ENCODE measurements at places on chromosomes 1 and 21.

DNA sequence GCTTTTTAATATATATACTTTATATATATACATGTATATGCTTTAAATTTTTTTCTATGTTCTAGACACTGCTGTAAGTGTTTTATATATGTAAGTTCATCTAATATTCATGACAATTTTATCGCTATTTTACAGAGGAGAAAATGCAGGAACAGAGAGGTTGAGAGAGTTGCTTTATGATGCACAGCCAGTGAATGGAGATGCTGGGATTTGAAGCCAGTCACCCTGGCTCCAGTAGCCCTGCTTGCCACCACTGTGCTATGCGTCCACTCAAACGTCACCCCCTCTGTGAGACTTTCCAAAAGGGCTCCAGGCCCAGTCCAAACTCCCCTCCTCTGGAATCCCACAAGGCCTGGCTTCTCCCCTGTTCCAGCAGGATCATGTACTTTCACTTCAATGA, 91.0 kb upstream of the GRIK3 start:
- no peak for DNase-seq

DNA sequence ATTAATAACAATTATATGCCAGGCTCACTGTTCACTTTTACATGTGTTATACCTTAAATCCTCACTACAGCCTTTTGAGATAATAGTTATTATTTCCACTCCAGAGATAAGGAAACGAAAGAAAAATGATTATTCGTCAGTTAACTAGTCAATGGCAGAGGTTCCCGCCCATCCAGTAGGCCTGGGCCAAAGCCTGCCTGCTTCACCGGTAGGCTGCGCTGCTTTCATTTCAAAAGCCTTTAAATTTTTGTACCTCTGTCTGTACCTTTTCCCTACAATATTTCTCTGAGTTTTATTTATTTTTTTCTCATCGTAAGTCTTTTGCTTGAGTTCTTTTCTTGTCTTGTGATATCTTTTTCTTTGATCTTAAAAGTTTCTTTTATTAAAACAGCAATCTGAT, 3.6 kb downstream of the GPR52 start:
- no peak for DNase-seq

DNA sequence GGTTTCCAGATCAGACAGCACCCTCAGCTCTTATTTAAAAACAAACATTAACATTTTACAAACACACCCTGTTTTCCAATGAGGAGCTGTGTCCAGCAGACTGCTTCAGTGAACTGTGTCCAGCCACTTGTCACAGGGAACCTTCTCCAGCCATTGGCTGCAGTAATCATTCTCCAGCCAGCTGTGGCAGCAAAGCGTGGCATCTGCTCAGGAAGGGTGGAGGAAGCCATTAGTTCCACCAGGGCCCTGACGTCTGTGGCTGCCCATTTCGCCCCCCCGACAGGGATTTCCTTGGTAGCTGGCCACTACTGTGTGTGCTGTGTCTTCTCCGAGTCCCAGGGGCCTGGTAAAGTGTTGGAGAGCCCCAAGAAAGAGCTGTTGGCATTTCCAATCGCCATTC, 62.9 kb upstream of the SELENON start:
- DNase-seq: no peak

GRCh38 chr1:184825571-184825970, 70.9 kb upstream of the EDEM3 start:
- DNase-seq: no peak

GRCh38 chr1:3899754-3900149, 320 bp downstream of the C1orf174 start:
- no peak for DNase-seq
